ENCODE measurements at places on chromosomes 6 and 20.

DNA sequence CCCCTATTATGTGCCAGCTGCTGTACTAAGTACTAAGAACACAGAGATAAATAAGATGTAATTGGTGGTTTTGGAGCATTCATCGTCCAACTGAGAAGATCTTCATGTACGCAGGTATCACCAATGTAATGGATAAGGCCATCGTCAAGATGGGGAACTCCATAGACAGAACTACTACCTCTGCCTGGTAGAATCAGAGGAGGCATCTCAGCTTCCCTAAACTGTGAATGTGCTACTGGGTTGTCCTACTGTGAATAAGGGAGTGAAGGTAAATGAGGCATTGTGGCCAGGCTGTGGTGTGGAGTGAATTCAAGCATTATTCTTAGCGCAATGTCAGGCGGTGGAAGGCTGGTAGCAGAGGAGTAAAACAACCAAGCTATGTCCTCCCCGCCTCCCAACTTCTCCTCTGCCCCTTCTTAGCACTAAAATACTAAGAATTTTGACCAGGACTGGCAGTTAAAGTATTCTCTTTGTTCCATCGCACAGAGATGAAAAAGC lies 68.2 kb downstream of the TBC1D7 start:
- no peak for DNase-seq

GRCh38 chr6:156883497-156884252 lies 106.5 kb downstream of the ARID1B start:
- no peak for DNase-seq

GRCh38 chr20:15931897-15932296 lies 641.4 kb downstream of the KIF16B start:
- DNase-seq, result no peak

DNA sequence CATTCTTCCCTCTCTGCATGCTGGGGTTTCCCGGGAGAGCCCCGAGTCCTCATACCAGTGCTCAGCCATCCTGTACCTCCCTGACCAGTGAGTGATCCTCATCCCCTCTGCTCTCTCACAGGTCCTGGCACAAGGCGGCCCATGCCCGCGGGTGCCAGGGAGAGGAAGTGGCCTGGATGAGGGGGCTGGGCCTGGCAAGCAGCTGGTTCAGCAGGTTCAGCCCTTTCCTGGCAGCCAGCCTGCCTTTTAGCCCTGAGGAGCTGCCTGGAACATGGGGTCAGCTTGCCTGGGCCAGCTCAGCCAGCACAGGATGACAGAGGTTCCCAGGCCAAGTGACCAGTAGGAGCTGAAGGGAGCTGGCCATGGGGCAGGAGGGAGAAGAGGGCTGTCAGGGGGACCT lies 10.9 kb downstream of the MOCS1 start:
- DNase-seq, result no peak

- DNase-seq, result no peak
Observed at GRCh38 chr20:25014816-25015215, 22.3 kb upstream of the APMAP start.

DNA sequence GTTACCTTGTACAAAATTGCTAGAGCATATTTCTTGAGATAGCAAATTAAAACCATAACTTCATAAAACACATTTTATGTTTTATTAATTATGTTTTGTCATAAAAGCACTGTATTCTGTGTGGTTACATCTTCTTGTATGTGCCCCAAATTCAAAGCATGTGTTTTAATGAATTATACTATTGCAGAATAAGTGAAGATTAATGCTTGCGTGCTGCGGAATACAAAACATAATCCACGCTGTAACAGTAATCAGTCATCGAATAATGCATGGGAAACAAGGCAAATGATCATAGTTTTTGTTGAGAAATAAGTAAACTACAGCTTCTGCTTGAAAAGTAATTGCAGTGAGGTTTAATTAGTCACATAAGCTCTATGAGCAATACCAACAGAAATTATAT lies 459.2 kb upstream of the SOX4 start:
- DNase-seq, result no peak

- peak; percentile 46 for DNase-seq
Observed at GRCh38 chr6:5084781-5085647, at the start of gene PPP1R3G. Gene PPP1R3G, plus strand, starts transcription at chr6:5085341. Its CDS starts 145 bp downstream, at chr6:5085486.

Data from hematopoietic multipotent progenitor cell treated with erythropoietin and hydrocortisone succinate and interleukin-3 and kit ligand, for 6 days (in vitro differentiated cells).